Right lung (tissue), 10 donors: ENCODE measurements at places on chromosomes 1 and 21.

DNA sequence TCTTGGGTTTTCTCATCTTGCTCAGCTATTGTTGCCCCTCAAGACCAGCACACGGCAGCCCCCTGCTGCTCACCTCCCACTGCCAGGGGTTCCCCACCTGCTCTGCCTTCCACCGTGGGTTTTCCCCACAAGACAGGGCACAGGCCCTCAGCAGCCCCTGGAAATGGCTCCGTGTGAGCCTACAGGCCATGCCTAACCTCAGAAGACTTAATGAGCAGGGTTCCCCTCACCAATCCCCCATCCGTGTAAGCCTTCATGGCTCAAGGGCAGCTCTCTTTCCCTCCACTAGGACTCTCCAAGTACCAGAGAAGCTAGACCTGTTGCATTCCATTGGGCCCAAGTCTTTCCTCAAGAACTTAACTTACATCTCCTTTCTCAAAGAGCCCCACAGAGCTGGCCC lies 18.4 kb upstream of the RCAN3 start:
- no peak for DNase-seq

- DNase-seq, result no peak
Observed at GRCh38 chr1:2258122-2258681, 30.1 kb downstream of the SKI start.

- no peak for DNase-seq
Observed at GRCh38 chr1:245754463-245754961, 599.7 kb downstream of the KIF26B start.

DNA sequence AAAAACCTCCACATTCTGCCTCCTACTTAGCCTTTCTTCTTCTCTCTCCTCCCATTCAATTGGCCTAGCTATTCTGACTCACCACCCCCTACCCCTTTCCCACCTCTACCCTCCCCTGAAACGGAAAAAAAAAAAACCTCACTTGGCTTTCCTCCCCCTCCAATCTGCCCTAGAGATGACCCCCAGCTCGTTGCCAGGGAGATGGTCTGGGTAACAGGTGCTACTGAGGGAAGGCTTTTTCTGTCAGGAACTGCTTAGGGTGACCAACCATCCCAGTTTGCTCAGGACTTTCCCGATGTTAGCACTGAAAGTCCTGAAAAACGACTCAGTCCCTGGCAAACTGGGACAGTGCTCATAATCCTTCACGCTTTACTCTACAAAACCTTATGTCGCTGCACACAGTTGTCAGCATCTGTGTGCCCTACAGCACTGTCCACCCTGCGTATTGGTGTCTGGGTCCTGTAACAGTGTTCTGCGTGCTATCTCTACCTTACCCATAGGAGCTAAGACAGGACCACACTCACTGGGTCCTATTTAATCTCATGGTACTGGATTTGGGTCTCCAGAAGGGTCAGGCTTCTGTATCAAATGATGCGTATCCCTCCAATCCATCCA lies 7.7 kb upstream of the CADM3 start:
- DNase-seq, result no peak

GRCh38 chr1:63794939-63795378 lies 21.1 kb downstream of the ROR1 start:
- DNase-seq, result no peak
